ENCODE measurements at places on chromosomes 5 and 9.

GRCh38 chr9:114452219-114453165 is 52.8 kb downstream of the WHRN start:
- H3K36me3 ChIP-seq: no peaks in the 10 kb centered on the region
- no peak overlapping the region for H3K4me3 ChIP-seq
- no peak for DNase-seq
- no peaks in the 10 kb centered on the region for H3K4me1 ChIP-seq
- H3K27me3 ChIP-seq: no peaks in the 10 kb centered on the region

- no peak overlapping the region for H3K27ac ChIP-seq
- peaks cover 9% of the 10 kb centered on the region for H3K4me1 ChIP-seq
- no peaks in the 10 kb centered on the region for H3K36me3 ChIP-seq
- DNase-seq: peak; percentile 71
- no peak overlapping the region for H3K4me3 ChIP-seq
Observed at GRCh38 chr5:38751103-38751502, 94.7 kb upstream of the OSMR start.

GRCh38 chr5:10288592-10289219 is 19.0 kb downstream of the CMBL start:
- H3K4me1 ChIP-seq: peaks cover 16% of the 10 kb centered on the region
- no peaks in the 10 kb centered on the region for H3K36me3 ChIP-seq
- H3K27me3 ChIP-seq: no peaks in the 10 kb centered on the region
- DNase-seq: no peak
- H3K4me3 ChIP-seq: no peak overlapping the region

- no peaks in the 10 kb centered on the region for H3K27me3 ChIP-seq
- no peak overlapping the region for H3K27ac ChIP-seq
- no peak overlapping the region for H3K4me3 ChIP-seq
Observed at GRCh38 chr5:132385326-132386105, 16.0 kb downstream of the SLC22A5 start.

DNA sequence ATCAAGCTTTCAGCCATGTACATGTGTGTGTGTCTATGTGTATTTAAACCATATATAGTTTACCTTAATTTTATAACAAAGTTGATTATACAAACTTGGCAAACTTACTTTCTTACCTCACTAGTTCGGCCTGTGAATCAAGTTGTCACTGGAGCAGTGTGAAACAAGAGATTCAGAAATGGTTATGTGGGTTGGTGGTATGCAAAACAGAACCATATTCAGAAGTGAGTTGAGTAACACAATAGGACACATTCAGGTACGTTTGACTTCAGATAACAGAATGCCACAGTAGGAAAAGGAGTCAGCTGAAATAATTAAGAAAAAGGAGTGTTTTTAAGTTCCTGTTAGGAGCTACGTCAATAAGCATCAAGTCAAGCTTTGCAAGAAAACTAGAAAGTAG is 21.5 kb downstream of the XPA start:
- no peaks in the 10 kb centered on the region for H3K4me1 ChIP-seq
- no peaks in the 10 kb centered on the region for H3K27me3 ChIP-seq
- H3K4me3 ChIP-seq: no peak overlapping the region
- no peak overlapping the region for H3K27ac ChIP-seq
- no peak for DNase-seq
- H3K36me3 ChIP-seq: peaks cover 70% of the 10 kb centered on the region

- no peak overlapping the region for H3K27ac ChIP-seq
- no peaks in the 10 kb centered on the region for H3K36me3 ChIP-seq
- H3K4me3 ChIP-seq: no peak overlapping the region
- H3K4me1 ChIP-seq: no peaks in the 10 kb centered on the region
- H3K27me3 ChIP-seq: no peaks in the 10 kb centered on the region
Observed at GRCh38 chr9:91583966-91584365, 160.3 kb upstream of the NFIL3 start.

GRCh38 chr5:96663608-96664007 is 1.4 kb downstream of the CAST start:
- no peaks in the 10 kb centered on the region for H3K27me3 ChIP-seq
- H3K4me3 ChIP-seq: peak overlapping the region; percentile 86
- H3K27ac ChIP-seq: no peak overlapping the region
- no peak for DNase-seq
- no peaks in the 10 kb centered on the region for H3K4me1 ChIP-seq
- no peaks in the 10 kb centered on the region for H3K36me3 ChIP-seq

DNA sequence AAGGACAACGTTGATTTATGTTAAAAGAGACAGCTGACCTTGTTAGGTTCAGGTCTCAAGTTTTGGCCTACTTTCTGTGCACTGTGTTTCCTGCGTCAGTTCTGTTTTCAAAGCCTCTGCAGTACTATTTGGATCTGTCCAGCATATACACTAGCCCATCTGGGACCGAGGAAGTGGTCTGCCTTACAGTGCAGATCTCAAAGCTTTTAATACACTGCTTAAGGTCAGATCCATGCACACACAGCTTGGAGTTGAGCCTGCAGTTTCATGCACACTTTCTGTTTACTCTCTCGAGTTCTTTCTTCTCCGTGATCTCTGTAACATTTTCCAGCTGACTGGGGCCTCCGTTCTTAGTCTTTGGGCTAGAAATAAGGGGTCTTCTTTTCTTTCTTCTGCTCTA is 24.1 kb downstream of the CARTPT start:
- H3K27ac ChIP-seq: no peak overlapping the region
- H3K27me3 ChIP-seq: no peaks in the 10 kb centered on the region
- H3K36me3 ChIP-seq: no peaks in the 10 kb centered on the region
- no peaks in the 10 kb centered on the region for H3K4me1 ChIP-seq
- DNase-seq: no peak

GRCh38 chr5:93580063-93580926 is 724 bp downstream of the NR2F1-AS1 start:
- peaks cover 13% of the 10 kb centered on the region for H3K4me1 ChIP-seq
- peaks cover 9% of the 10 kb centered on the region for H3K27me3 ChIP-seq
- no peaks in the 10 kb centered on the region for H3K36me3 ChIP-seq
- no peak overlapping the region for H3K27ac ChIP-seq
- peak overlapping the region; percentile 57 for H3K4me3 ChIP-seq

- H3K27ac ChIP-seq: no peak overlapping the region
- peak overlapping the region; percentile 42 for H3K4me3 ChIP-seq
- peaks cover 29% of the 10 kb centered on the region for H3K27me3 ChIP-seq
Observed at GRCh38 chr9:105656131-105656921, 5.9 kb upstream of the TAL2 start.

- H3K36me3 ChIP-seq: no peaks in the 10 kb centered on the region
- DNase-seq: peak; percentile 65
- no peaks in the 10 kb centered on the region for H3K4me1 ChIP-seq
- H3K27me3 ChIP-seq: no peaks in the 10 kb centered on the region
- H3K4me3 ChIP-seq: no peak overlapping the region
- no peak overlapping the region for H3K27ac ChIP-seq
Observed at GRCh38 chr5:40401284-40402006, 278.3 kb upstream of the PTGER4 start.

DNA sequence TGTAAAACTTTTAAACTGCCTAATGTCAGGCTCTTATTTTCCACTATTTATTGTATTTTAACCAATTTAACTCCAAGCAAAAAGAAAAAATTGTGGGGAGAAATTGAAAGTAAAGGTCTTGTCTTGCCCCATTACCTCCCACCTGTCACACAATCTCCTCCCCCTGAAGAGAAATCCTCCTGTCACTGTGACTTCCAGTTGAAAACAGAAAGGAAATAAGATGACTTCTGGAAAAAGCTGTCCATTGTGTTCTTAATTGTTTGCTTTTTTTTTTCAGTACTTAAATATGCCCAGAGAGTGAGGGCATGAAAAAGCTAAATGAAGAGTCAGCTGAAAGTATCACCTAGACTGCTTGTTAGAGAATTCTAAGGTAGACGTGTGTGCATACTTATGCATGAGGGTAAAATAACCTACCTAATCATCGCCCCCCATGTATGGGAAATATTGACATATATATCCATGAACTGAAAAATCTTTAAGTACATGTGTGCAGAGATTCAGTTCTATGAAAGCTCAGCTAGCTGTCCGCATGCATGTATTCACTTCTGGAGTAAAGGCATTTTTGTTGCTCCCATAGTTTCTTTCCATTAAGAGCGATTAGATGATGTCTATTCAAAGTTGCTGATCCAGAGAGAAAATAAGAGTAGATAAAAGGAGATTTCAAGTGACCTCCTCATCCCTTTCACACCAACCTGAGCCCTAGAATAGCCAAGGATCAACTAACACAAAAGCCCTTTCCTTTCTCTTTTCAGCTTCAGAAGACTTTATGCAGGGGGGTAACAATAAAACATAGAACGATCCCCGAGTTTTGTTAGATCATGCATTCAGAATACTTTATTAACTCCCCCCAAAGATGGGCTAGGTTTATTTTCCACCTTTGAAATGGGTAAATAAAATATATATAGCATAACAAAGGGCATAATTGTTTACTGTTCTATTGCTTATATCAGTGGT is 5.3 kb downstream of the NR2F1-AS1 start:
- peaks cover 5% of the 10 kb centered on the region for H3K4me1 ChIP-seq
- no peaks in the 10 kb centered on the region for H3K36me3 ChIP-seq
- no peak overlapping the region for H3K4me3 ChIP-seq
- H3K27ac ChIP-seq: no peak overlapping the region

GRCh38 chr5:118952992-118953651 is 35.2 kb downstream of the DTWD2 start:
- no peak overlapping the region for H3K4me3 ChIP-seq
- no peaks in the 10 kb centered on the region for H3K36me3 ChIP-seq

DNA sequence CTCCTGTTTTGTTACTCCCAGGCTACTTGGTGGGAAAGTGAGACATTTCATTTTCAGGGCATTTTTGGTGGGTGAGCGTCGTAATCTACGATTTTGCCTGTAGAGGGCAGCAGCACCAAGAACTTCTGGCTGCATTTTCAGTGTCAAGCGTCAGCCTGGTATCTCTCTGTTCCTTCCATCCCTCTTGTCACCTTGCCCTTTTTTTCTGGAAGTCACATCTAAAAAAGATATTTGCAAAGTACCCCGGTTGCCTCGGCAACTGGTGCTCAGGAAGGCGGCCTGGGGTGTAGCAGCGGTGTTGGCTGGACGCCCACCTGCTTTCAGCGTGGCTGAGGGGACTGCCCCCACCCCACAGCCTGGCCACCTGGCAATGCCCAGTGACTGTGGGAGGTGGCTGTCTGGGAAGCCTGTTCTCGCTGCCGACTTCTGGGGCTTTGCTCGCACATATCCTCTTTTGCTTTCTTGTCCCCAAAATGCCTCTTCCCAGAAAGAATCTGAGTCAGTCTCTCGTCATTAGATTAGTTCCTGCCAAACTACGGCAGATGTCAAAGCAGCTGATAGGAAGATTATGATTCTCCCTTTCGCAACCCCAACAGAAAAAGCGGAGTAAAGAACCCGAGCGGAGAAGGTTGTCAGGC is 84.5 kb downstream of the ACER2 start:
- H3K36me3 ChIP-seq: no peaks in the 10 kb centered on the region
- H3K4me1 ChIP-seq: no peaks in the 10 kb centered on the region
- H3K4me3 ChIP-seq: no peak overlapping the region
- no peaks in the 10 kb centered on the region for H3K27me3 ChIP-seq

- H3K27ac ChIP-seq: no peak overlapping the region
- H3K27me3 ChIP-seq: peaks cover 2% of the 10 kb centered on the region
- no peaks in the 10 kb centered on the region for H3K4me1 ChIP-seq
Observed at GRCh38 chr5:4909086-4909485, 231.0 kb upstream of the ADAMTS16 start.

- H3K27ac ChIP-seq: no peak overlapping the region
- peaks cover 3% of the 10 kb centered on the region for H3K4me1 ChIP-seq
- no peak for DNase-seq
- H3K27me3 ChIP-seq: no peaks in the 10 kb centered on the region
- peaks cover 16% of the 10 kb centered on the region for H3K36me3 ChIP-seq
- H3K4me3 ChIP-seq: no peak overlapping the region
Observed at GRCh38 chr9:14306672-14307660, 7.0 kb downstream of the NFIB start.

DNA sequence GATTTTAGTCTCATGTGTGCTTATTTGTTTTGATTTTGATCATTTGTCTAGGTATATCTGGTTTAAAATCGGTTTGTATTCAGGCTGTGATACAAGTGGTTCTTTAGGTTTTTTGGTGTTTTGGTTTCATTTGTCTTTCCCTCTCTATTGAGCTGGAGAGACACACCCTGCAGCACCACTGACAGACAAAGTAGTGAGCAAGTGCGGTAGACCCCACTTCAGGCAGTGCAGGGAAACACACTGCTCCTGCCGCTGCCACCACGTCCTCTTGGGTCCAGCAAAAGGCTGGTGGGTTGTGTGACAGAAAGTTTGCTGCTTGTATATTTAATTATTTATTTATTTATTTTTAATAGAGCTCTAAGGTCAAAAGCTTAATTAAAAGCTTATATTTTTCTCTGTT is 801.0 kb downstream of the NR2F1-AS1 start:
- H3K27me3 ChIP-seq: no peaks in the 10 kb centered on the region
- no peak for DNase-seq
- no peak overlapping the region for H3K4me3 ChIP-seq

- no peaks in the 10 kb centered on the region for H3K4me1 ChIP-seq
- no peak overlapping the region for H3K4me3 ChIP-seq
- H3K27me3 ChIP-seq: no peaks in the 10 kb centered on the region
Observed at GRCh38 chr5:23411200-23411599, 96.2 kb upstream of the PRDM9 start.

GRCh38 chr9:117224695-117225094 is 190.2 kb downstream of the ASTN2 start:
- H3K27ac ChIP-seq: no peak overlapping the region
- H3K4me3 ChIP-seq: no peak overlapping the region
- H3K27me3 ChIP-seq: no peaks in the 10 kb centered on the region
- DNase-seq: no peak
- H3K4me1 ChIP-seq: no peaks in the 10 kb centered on the region

GRCh38 chr5:155019601-155020226 is 6.2 kb downstream of the KIF4B start:
- DNase-seq: no peak
- no peaks in the 10 kb centered on the region for H3K27me3 ChIP-seq
- no peaks in the 10 kb centered on the region for H3K4me1 ChIP-seq
- H3K27ac ChIP-seq: no peak overlapping the region

DNA sequence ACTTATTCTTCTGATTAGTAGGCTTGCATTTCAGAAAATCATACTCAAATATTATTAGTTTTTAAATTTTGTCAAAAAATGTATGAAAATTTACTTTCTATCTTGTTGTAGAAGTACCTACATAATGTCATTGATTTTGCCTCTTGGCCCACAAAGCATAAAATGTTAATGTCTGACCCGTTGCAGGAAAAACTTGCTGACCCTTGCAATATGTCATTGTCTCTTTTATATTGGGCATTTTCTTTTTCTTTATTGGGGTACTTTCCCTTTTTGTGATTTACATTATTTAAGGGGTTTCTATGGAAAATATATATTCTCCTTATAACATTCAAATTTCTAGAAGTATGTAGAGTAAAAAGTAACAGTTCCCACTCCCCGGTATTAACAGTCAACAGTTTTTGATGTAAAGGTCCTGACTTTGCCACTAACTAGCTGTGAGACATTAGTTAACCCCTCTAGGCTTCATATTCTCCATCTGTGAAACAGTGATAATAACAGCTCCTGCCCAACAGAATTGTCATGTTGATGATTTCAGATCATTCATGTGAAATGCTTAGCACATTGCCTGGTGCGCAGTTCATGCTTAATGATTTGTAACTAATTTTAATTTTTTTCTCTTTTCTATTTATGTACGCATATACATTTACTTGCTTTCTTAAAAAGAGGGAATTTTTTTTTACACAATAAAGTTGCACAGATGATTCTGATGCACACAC is 243.2 kb downstream of the ARHGAP26 start:
- no peak for DNase-seq
- no peaks in the 10 kb centered on the region for H3K36me3 ChIP-seq
- no peaks in the 10 kb centered on the region for H3K4me1 ChIP-seq
- H3K27me3 ChIP-seq: no peaks in the 10 kb centered on the region

Measured in A673 (cell line).